ENCODE measurements at places on chromosomes 1 and 21.

- H3K4me1 ChIP-seq, result no peaks in the 10 kb centered on the region
- H3K4me3 ChIP-seq, result no peak overlapping the region
- H3K36me3 ChIP-seq, result no peaks in the 10 kb centered on the region
- no peak overlapping the region for H3K27ac ChIP-seq
Measured at GRCh38 chr1:241235256-241235897, 121.6 kb downstream of the RGS7 start.

DNA sequence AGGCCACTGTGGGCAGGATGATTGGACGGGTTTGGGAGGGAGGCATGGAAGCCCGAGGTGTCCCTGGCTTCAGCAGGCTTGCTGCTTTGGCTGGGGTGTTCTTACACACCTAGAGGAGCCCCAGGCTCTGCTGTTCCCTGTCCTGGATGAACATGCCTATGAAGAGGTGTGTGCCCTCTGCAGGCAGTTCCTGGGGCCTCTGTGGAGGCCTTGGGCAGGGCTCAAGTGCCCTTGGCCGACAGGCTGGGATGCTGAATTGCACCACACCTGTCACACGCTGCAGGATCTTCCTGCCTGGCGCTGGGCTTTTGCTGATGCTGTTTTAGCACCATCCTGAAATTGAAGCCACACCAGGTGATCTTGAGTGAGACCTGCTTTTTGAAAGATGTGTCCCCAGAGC lies 415.0 kb upstream of the VAMP3 start:
- H3K4me1 ChIP-seq, result no peaks in the 10 kb centered on the region
- peaks cover 37% of the 10 kb centered on the region for H3K27me3 ChIP-seq
- no peaks in the 10 kb centered on the region for H3K36me3 ChIP-seq
- no peak overlapping the region for H3K27ac ChIP-seq
- no peak for DNase-seq

DNA sequence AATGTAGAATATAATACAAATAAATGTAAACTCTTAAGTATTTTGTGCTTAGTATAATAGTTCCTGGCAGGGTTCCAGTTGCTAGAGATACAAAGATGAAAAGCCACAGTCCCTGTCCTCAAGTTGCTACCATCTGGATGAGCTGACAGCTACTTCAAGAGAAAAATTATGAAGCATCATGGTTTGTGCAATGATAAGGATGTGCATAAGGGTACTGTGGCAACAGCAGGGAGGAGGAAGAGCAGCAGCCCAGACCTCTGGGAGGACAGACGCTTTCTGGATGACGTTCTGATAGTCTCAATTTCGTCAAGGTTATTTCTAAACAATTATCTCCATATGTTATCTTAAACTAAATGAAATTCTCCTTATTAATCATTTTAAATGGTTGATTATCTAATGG lies 198.9 kb downstream of the NTNG1 start:
- H3K27ac ChIP-seq, result no peak overlapping the region
- no peaks in the 10 kb centered on the region for H3K36me3 ChIP-seq
- no peaks in the 10 kb centered on the region for H3K27me3 ChIP-seq
- no peak for DNase-seq
- H3K4me3 ChIP-seq, result no peak overlapping the region

GRCh38 chr1:86650065-86650464 lies 54.3 kb upstream of the SH3GLB1 start:
- peaks cover 3% of the 10 kb centered on the region for H3K27me3 ChIP-seq
- H3K27ac ChIP-seq, result no peak overlapping the region
- H3K36me3 ChIP-seq, result no peaks in the 10 kb centered on the region
- no peak for DNase-seq

GRCh38 chr1:247386687-247387086 lies 29.3 kb upstream of the NLRP3 start:
- no peaks in the 10 kb centered on the region for H3K36me3 ChIP-seq
- peak; percentile 50 for DNase-seq
- H3K4me3 ChIP-seq, result peak overlapping the region; percentile 18

GRCh38 chr1:60596791-60597750 lies 485.3 kb upstream of the NFIA start:
- H3K4me1 ChIP-seq, result no peaks in the 10 kb centered on the region
- H3K27ac ChIP-seq, result no peak overlapping the region
- H3K36me3 ChIP-seq, result no peaks in the 10 kb centered on the region
- no peaks in the 10 kb centered on the region for H3K27me3 ChIP-seq
- DNase-seq, result no peak

DNA sequence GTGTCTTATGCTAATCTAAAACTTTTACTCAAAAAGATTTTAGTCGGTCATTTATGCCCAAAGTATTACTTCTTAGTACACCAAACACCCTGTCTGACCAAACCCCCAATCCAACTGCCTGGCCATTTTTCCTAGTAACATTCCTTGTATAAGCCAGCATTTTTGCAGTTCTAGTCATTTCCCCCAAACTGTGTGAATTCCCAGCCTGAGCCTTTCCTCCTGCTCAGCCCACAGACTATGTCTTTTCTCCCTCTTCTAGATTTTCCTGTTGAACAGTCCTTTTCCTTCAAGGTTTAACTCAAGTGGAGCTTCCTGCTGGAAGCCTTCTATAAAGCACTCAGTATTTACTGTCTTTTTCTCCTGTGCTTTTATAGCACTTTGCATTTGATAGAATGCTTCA lies 843.8 kb downstream of the USP25 start:
- no peaks in the 10 kb centered on the region for H3K27me3 ChIP-seq
- no peaks in the 10 kb centered on the region for H3K36me3 ChIP-seq
- DNase-seq, result peak; percentile 60
- H3K4me3 ChIP-seq, result peak overlapping the region; percentile 25
- H3K27ac ChIP-seq, result peak overlapping the region; percentile 80

DNA sequence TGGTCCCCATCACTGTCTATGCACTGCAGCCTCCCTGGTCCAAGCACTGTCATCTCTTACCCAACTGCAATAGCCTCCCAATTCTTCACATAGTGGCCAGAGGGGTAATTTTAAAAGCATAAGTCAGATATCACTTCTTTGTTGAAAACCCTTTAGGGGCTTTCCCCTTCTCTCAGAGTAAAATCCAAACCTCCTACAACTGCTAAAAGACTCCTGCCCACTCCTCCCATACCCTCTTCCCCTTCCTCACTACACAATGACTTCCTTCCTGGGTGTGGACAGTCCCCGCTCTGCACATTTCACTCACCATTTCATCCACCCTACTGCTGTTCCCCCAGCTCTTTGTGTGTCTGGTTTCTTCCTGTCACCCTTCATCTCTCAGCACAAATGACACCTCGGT lies 8.3 kb downstream of the MCOLN2 start:
- H3K27ac ChIP-seq, result no peak overlapping the region
- H3K27me3 ChIP-seq, result no peaks in the 10 kb centered on the region
- H3K36me3 ChIP-seq, result no peaks in the 10 kb centered on the region

DNA sequence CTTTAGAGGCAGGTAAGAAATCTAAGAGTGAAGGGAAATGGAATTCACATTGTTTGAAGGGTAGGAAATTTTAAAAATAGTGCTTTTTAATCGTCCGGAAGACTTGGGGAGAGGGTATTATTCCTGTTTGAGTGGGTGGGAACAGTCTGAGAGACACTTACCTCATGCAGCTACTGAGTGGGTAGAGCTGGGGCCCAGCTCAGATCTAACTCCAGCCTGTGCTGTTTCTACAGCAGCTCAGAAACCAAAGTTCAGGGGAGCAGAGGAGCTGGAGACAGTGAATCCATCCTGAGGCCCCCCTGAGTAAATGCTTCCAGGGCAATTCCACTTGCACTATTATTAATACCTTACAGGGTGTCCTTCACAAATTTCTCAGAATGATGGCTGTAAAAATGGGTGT lies 63.8 kb downstream of the FGGY start:
- H3K4me1 ChIP-seq, result peaks cover 41% of the 10 kb centered on the region
- H3K27ac ChIP-seq, result peak overlapping the region; percentile 63
- H3K4me3 ChIP-seq, result no peak overlapping the region
- peaks cover 34% of the 10 kb centered on the region for H3K36me3 ChIP-seq
